ENCODE measurements at places on chromosomes 6 and 20. TPM values are rescaled to one million over a fixed set of nuclear protein-coding genes. Genes with fewer than 3 reads are reported as not detected.

The SEL1L2 gene
- not detected for total RNA-seq

- H3K27me3 ChIP-seq: no peaks in the 10 kb centered on the region
- H3K27ac ChIP-seq: no peak overlapping the region
- no peak overlapping the region for H3K4me3 ChIP-seq
- H3K4me1 ChIP-seq: peaks cover 33% of the 10 kb centered on the region
- DNase-seq: no peak
These were observed 50.6 kb upstream of the TBC1D7 start for GRCh38 chr6:13378669-13379590.

DNA sequence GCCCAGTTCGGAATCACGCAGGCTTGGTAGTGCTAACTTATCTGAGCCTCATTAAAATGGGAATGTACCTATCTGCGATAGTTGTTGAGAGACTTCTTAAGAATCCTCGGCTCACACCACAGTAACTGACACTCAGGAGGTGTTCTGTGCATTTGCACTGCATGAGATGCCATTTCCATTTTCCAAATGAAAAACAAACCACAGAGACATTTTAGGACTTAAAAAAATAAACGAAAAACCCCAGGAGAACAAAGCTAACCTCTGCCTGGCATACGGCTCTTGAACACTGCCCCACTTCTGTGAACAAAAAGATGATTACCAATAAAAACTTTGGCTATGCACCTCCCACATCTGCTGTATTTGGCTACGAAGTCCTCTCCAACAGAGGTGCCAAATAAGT is 37.6 kb downstream of the BEND3 start:
- DNase-seq: no peak
- H3K27ac ChIP-seq: no peak overlapping the region
- H3K36me3 ChIP-seq: no peaks in the 10 kb centered on the region
- no peaks in the 10 kb centered on the region for H3K4me1 ChIP-seq
- no peaks in the 10 kb centered on the region for H3K27me3 ChIP-seq

The RWDD1 gene
- total RNA-seq: 45.2 TPM

DNA sequence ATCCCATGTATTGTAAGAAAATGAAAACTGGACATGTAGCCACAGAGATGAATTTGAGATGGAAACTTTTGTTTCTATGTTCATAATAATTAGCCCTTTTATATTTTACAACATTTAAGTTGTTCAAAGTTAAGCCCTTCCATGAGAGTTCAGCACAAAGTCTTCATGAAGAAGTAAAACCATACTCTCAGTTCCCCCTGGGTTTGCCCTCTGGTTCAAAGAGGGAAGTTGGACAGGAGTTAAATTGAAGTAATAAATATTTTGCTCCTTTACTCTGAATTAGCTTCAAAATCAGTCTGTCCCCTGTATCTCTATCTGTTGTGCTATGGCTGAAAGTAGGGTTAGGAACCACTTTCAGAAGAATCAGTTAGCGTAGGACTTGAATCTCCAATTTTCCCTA is 31.1 kb downstream of the PHACTR2 start:
- H3K27me3 ChIP-seq: peaks cover 3% of the 10 kb centered on the region
- no peak overlapping the region for H3K4me3 ChIP-seq
- peaks cover 2% of the 10 kb centered on the region for H3K4me1 ChIP-seq
- H3K27ac ChIP-seq: no peak overlapping the region
- no peak for DNase-seq

- no peak for DNase-seq
- H3K27ac ChIP-seq: no peak overlapping the region
- no peak overlapping the region for H3K4me3 ChIP-seq
- H3K36me3 ChIP-seq: no peaks in the 10 kb centered on the region
- H3K27me3 ChIP-seq: peaks cover 3% of the 10 kb centered on the region
- no peaks in the 10 kb centered on the region for H3K4me1 ChIP-seq
These were observed 160.8 kb downstream of the PDE7B start for GRCh38 chr6:136012198-136012887.

All from activated CD8-positive, alpha-beta T cell treated with anti-CD3 and anti-CD28 coated beads, Interleukin-2, amount 10 ng/mL, durations not matched to agents 7 days and 5 days (primary cell).